ENCODE measurements at places on chromosomes 7 and 10. TPM values are rescaled to one million over a fixed set of nuclear protein-coding genes. Genes with fewer than 3 reads are reported as not detected.
A peak's percentile ranks its signal among the peaks of the same experiment; 100 is the strongest.

GRCh38 chr7:23161482-23161881 lies 20.4 kb upstream of the NUP42 start:
- no peaks in the 10 kb centered on the region for H3K27me3 ChIP-seq
- H3K4me3 ChIP-seq: no peak overlapping the region
- no peaks in the 10 kb centered on the region for H3K4me1 ChIP-seq
- H3K27ac ChIP-seq: no peak overlapping the region
- no peak for DNase-seq

TEX36 gene
- total RNA-seq: not detected

DNA sequence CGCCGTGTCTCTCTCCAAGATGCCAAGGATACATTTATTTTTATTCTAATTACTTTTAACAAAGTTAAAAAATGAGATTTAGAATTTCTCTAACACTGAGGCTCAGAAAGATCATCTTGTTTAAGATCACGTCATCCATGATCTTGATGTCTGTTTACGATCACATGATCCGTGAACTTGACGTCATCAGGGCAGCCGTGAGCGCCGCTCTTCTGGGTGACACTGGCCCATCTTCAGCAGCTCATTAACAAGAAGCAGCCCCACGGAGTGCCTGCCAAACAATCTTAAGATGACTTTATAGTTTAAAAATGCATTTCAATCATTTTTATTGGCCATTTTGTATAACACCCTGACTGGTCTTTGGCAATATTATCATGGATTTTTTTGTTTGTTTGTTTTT lies 291.1 kb upstream of the PRKCQ start:
- DNase-seq: no peak
- H3K27ac ChIP-seq: no peak overlapping the region
- H3K27me3 ChIP-seq: no peaks in the 10 kb centered on the region
- no peak overlapping the region for H3K4me3 ChIP-seq

GRCh38 chr10:13184730-13185514 lies 23.6 kb downstream of the MCM10 start:
- no peaks in the 10 kb centered on the region for H3K36me3 ChIP-seq
- DNase-seq: no peak
- no peaks in the 10 kb centered on the region for H3K27me3 ChIP-seq
- no peak overlapping the region for H3K27ac ChIP-seq

DNA sequence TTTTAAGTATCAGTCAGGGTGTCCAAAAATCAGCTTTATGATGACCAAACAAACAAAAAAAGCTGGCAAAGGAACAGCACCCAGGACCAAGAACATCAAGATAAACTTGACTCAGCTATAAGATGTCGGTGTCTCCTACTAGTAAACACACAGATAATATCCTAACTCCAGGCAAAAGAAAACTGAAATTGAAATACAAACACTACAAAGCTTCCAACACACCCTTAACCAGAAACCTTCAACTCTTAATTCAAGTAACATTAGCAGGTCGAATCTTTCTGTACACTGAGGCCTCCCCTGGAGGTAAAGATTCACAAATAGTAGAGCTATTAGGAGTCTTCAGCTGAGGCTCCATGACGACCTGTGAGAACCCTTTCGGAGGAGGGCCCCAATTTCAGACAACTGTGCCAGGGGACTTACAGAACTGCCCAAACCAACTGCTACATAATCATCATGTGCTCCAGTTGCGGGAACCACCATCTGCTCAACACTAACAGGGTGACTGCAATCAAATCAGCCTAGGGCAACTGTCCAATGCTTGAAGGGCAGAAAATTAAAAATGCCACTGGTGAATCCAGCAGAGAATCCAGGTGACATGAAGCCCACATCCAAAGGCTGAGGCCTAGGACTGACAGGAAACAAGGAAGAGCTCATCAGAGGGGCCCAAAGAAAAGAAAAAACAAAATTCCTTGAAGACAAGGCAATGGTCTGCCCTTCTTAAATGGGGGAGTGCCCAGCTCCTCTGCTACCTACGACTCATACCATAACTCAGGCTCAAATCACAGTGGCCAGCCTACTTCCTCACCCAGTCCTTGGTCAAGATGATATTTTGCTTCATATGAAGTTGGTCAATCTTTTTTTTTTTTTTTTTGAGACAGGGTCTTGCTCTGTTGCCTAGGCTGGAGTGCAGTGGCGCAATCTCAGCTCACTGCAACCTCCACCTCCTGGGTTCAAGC lies 20.0 kb downstream of the XPNPEP1 start:
- peak overlapping the region; percentile 77 for H3K27ac ChIP-seq
- peak overlapping the region; percentile 14 for H3K4me3 ChIP-seq
- peaks cover 45% of the 10 kb centered on the region for H3K4me1 ChIP-seq
- H3K27me3 ChIP-seq: no peaks in the 10 kb centered on the region
- DNase-seq: no peak

DNA sequence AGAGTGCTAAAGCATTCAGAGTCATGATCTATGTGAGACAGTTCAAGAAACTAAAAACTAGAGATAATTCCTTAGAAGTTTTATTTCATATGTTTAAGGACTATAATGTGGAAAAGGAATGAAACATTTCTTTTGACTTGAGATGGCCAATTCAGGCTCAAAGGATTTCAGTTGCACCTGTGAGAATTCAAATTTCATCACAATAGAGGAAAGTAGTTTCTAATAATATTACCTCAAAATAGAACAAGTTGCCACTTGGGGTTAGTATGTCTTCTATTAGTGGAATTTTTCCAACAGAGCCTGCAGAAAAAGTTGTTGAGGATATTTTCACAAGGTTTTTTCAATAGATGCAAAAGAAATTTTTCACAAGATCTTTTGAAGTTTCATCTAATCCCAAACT lies 37.4 kb downstream of the TMEM26 start:
- no peaks in the 10 kb centered on the region for H3K4me1 ChIP-seq
- no peaks in the 10 kb centered on the region for H3K27me3 ChIP-seq
- H3K4me3 ChIP-seq: no peak overlapping the region
- DNase-seq: no peak

All from lower lobe of right lung (tissue), 2 donors.